ENCODE measurements at places on chromosomes 12 and 14. TPM values are rescaled to one million over a fixed set of nuclear protein-coding genes. Genes with fewer than 3 reads are reported as not detected.

The BBOF1 gene
- 16.1 TPM for total RNA-seq

The HOXC10 gene
- not detected for total RNA-seq

The GPR65 gene
- 0.23 TPM for total RNA-seq

The PYM1 gene
- 25.1 TPM for total RNA-seq

The IFNG gene
- not detected for total RNA-seq

The NAP1L1 gene
- total RNA-seq, result 202 TPM

The KRT3 gene
- 0.23 TPM for total RNA-seq

The KRT79 gene
- total RNA-seq, result not detected

The B4GALNT1 gene
- total RNA-seq, result 47.5 TPM

The HOXC6 gene
- total RNA-seq, result not detected

The CLEC9A gene
- total RNA-seq, result not detected

The ASCL1 gene
- 14.5 TPM for total RNA-seq
